ENCODE measurements at places on chromosomes 5 and 9.

GRCh38 chr5:95533761-95534160, 21.0 kb downstream of the SKIC3 start:
- DNase-seq: no peak

DNA sequence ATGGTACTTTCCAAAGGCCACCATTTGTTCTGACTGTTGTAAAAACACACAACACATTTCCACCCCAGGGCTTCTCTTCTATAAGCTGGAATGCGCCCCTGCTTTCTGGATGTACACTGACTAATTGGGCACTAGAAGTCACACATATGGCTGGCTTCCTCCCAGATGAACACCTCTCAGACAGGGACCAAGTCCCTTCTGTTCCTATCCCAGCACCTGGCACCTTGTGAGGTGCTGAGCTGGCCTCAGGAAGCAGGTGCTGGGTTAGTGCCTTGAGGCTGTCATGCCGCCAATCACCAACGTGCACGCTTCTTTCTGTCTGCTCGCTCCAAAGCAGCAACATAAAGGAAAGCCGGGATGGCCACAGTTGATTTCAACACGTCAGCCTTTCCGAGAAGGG, 93.2 kb downstream of the FSTL4 start:
- no peak for DNase-seq

DNA sequence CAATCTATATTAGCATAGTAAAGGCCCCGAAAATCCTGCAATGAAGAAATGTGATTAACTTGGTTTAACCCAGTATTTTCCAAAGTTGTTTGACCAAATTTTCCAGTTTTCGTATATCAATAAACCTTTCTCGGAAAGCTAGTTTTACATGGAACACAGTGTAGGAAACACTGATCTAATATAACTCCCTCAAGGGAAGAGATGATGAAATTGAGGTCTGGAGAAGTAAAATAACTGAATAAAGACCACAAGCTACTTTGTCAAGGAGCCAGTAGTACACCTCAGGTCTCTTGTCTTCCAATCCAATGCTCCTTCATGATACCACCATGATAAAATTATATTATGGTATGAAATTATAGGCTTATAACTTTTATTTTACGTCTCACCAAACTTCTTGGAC, 118.1 kb upstream of the TARS1 start:
- no peak for DNase-seq

GRCh38 chr9:89983411-89983810, 378.6 kb downstream of the GADD45G start:
- DNase-seq: no peak

DNA sequence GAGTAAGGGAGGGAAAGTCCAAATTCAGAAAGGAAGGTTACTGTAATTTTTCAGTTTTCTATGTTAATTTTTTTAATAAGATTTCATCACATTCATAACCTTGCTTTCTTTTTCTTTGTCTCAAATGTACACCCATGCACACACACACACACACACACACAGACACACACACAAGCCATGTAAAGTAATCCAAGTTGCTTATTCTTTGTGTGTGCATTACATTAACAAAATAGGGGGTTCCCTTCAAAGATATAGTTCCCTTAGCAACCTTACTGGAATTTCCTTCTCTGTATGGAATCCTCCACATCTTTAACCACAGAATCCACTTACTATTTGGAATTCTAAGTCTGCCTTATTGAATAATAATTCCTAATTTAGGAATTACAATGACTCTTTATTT, 32.7 kb downstream of the ZNF366 start:
- DNase-seq: no peak

- no peak for DNase-seq
These were observed 51.5 kb downstream of the SLC44A1 start for GRCh38 chr9:105295986-105296385.

DNA sequence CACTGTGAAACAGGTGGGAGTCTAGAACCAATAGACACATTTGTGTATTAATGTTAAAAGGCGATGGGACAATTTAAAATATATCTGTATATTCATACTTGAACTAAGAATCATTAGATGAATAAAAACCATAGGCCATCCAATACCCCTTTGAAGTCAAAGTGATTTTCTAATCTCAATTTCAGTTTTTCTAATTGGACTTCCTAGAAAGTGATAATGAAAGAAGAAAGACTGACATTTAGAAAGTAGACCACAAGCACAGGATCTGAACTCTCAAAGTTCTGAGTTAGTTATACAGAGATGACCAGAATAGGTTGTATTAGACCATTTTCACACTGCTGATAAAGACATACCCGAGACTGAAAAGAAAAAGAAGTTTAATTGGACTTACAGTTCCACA, 412.8 kb upstream of the PIK3R1 start:
- no peak for DNase-seq

DNA sequence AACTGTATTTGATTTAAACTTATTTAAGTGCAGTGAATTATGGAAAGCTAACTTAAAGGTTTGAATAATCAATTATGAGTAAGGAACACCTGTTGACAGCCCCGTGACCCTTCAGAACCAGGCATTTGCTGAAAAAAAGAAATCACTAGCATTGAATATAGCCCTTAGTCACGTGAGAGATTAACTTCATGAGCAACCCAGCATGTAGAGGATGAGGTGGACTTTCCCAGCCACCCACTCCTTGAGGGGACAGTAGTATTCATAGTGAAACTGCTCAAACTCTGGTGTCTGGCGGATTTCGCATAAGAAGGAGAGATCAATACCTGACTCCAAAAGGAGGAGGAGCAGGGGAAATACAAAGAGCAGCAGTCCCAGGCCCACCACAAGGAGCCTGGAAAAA, 184.8 kb upstream of the RASEF start:
- DNase-seq: no peak

DNA sequence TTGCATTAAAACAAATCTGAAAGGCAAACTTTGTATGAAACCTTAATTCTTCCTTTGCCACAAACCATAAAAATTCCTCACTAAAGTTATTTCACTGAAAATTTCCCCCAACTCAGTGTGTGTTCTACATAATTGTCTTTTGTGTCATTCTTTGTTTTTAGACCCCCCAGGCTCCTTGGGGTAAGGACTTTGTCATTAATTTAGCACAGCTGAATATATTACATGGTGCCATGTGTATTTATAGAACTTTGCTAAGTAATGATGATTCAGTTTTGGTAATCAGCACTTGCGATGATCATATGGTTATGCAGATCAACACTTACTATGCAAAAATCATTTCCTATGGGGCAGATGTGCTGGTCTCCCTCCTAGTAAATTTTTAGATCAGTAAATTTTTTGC, 712.1 kb upstream of the MEF2C start:
- DNase-seq: no peak

- no peak for DNase-seq
These were observed 91.2 kb downstream of the F2RL2 start for GRCh38 chr5:76532052-76532451.

- DNase-seq: no peak
These were observed 31.2 kb downstream of the NKD2 start for GRCh38 chr5:1039706-1040260.

GRCh38 chr5:105331558-105331957, 1769.0 kb upstream of the NUDT12 start:
- no peak for DNase-seq

Measured in NCI-H187 treated with DMSO at 0.1 percent for 48 hours (cell line).